ENCODE measurements at places on chromosomes 3 and 15.

- DNase-seq = peak; percentile 20
Observed at GRCh38 chr3:53730576-53730975, 115.6 kb downstream of the CHDH start.

GRCh38 chr15:89144491-89144890 lies 56.2 kb downstream of the ABHD2 start:
- no peak for DNase-seq

DNA sequence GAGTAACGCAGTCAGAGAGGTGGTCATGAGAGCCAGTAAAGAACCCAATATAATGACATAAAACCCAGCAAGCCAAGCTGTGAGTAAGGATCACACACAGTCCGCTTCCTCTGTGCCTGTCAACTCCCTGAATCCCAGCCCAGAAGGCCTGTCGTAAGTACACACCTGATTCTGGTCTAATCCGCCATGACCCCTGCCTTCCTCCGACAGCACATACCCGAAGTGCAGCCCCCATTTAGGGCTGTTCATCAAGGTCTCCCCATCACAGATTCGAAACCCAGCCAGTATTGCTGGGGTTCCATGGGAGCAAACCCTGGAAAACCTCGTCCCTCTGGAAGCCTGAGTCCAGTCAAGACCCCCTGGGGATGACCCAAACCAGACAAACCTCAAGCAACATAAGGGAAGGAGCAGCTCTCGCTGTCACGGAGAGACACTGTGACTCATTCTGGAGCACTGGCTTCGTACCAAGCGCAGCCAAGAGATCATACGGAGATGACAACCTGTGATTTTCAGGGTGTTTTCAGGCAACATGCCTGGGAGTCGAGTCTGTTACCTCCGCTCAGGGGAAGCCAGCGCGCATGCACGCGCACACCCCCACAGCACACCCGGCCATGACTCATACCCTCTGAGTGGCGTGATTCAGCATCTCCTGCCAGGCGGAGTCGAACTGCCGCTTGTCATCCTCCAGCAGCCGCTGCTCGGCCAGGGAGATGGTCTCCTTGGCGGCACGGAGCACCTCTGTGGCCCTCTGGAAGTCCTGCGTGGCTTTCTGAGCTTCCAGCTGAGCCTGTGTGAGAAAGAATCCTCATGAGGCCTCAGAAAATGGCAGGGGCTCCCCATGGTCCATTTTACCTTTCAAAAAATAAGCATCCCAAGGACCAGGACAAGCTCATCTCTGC lies 63.0 kb downstream of the SH3BP5 start:
- peak; percentile 91 for DNase-seq

GRCh38 chr3:37181756-37182155 lies 7.4 kb upstream of the LRRFIP2 start:
- no peak for DNase-seq

DNA sequence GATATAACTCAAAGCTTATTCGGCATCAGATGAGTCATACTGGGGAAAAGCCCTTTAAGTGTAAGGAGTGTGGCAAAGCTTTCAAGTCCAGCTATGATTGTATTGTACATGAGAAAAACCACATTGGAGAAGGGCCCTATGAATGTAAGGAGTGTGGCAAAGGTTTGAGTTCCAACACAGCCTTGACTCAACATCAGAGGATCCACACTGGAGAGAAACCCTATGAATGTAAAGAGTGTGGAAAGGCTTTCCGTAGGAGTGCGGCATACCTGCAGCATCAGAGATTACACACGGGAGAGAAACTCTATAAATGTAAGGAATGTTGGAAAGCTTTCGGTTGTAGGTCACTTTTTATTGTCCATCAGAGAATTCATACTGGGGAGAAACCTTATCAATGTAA lies 7.5 kb downstream of the ZNF621 start:
- DNase-seq = no peak

DNA sequence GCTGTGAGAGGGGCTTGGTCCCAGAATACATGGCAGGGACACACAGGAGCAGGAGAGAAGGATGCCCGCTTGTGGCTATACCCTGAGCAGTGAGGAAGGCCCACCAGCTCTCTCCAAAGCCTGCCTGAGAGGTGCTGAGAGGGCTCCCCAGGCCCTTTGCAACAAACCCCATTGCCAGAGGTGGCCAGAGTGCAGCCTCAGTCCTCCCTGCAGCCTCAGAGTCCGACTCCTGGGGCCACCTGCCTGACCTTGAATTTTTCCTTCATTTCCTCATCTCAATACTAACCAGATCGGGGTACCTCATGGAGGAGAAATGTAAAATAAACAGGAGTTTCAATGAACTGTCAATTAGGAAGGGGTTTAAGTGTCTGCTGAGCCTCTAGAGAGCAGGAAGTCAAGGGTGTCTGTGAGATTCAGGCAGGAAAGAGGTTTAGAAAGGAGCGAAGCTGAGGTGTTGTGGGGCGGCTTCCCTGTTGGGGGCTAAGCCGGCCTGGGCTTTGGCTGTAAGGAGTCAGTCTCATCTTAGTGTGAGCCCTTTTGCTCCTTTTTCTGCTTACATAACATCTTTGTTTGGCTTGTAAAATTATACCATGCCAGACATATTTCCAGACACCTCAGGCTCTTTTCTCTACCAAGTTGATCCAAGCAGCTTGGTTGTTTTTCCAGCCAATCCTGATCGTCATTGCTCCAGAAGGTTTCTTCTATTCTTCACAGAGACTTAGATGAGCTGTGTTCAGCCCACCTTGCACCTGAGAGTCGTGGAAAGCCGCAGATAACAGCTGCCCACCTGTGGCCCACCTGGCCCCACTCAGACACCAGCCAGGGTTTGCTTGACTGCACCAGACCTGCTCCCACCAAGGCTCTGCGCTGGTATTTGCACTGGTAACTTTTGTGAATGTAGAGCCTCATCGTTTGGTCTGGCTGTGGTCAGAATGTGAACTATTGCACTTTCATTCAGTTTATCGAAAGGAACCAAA lies 36.7 kb downstream of the CMTM7 start:
- no peak for DNase-seq

DNA sequence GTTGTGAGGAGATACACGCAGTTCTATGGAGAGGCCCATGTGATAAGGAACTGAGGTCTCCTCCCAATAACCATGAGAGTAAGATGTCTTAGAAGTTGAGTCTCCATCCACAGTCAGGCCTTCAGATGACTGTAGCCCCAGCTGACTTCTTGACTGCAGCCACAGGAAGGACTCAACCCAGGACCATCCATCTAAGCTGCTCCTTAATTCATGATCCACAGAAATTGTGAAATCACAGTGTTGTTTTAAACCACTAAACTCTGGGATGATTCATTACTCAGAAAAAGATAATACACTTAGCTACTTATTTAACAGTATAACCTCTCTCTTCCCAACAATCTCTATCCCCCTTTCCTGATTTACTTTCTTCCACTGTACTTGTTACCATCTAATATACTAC lies 173.3 kb downstream of the ALDH1A2 start:
- DNase-seq = no peak

DNA sequence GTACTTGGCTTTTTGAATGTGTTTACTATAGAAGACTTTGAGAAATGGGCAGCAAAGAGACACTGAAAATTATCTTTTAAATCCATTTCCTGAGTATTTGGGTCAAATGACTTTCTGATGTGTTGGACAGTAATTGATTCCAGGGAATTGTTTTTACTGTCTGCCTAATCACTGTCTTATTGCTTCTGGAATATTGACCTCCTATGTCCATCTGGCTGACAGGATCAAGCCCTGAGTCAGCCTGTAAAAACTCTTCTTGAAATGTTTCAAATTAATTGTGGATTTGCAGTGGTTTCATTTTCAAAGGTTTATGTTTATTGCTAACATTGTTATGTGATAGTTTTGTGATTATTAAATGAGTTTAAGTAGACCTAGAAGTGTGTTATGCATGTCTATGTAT lies 50.6 kb upstream of the MLF1 start:
- no peak for DNase-seq

DNA sequence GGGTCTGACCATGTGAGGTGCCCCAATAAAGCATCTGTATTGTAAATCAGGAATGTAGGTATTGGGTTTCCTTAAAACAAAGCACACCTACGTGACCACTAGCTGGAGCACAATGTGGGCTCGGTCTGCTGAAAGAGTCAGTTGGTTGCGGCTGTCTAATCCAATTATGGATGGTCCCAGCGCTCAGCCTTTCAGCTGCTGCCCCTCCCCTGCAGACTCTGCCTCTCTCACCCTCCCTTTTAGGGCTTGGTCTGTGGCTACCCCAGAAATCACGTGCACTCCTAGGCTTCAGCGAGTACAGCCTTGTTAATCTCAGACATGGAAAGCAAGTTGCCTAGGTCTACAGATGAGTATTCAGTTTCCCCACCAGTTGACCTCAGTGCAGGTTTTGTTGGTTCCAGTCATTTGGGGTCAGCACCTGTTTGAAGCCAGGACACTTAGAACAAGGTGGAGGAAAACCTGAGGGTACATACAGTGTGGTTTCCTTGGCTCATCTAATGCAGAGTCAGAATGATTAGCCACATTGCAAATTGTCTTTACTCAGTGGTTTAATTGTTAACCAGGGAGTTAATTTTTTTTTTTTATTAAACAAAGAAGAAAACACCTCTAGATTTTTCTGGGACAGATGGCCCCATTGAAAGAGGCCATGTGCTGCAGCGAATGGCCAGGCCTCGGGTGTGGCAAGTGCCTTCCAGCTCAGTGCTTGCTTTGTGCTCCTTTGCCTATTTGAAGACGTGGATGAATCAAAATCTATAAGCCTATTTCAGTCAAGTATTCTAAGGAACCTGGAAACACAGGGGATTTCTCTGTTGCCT lies 137.7 kb downstream of the IGF1R start:
- DNase-seq = no peak

DNA sequence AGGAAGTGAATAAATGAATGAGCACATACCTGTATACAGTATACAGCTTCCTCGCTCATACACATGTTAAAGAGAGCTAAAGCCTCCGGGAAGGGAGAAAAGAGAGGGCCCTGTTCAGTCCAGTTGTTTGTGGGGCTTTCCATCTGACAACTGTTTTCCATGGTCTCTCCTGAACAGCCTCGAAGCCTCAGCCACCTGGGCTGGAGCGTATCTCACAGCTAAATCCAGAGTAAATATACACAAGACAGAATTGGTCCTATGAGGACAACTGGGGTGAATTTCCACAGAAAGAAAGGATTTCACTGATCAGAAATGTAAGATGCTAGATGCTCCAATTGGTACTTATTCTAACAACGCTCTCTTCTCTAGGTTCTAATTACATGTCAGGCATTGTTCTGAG lies 103.5 kb downstream of the LIPC start:
- no peak for DNase-seq

DNA sequence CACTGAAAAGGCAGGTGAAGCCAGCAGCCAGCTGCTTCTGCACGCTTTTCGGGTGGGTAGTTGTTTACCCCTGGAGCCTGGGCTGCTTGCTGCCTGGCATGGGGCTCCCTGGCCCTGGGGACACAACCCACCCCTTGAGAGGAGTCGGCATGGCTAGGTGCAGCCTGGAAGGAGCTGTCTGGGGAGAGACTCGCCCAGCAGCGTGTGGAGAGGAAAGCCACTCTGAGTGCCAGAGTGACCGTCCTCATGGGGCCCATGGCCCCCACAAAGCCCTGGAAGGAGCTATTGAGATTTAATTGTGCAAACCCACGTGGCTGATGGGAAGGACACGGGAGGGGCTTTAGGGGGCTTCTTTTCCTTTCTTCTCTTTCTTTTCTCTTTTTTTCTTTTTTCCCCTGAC lies 137.5 kb downstream of the OPA1 start:
- no peak for DNase-seq

DNA sequence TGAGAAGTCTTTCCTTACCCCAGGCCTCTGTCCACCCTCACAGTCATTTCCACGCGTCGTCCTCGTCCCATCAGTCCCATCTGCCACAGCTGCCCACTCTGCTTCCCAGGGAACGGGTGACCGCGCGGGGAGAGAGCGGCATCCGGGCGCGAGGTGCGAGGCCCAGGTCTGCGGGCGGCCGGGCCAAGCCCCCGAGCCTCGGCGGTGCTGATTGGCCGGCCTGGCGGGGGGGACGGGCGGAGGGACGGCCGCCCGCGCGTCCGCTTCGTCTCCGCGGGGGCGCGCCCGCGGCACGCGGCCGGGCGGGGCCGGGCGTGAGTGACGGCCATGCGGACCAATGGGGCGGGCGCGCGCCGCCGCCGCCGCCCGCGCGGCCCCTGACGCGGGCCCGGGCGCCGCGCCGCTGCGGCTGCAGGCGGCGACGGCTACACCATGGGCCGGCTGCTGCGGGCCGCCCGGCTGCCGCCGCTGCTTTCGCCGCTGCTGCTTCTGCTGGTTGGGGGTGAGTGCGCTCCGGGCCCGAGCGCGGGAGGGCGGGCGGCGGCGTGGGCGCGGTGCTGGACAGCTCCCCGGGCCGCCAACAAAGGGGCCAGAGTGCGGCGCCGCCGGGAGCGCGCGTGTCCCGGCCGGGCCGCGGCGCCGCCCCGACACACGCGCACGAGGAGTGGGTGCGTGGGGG lies at the start of gene PODXL2:
TSS of gene PODXL2 (plus strand) at position 398 of the 679 bp plus-strand sequence. CDS start at position 433, 35 bp downstream.
- DNase-seq = no peak

GRCh38 chr15:39204031-39204430 lies 376.8 kb upstream of the THBS1 start:
- DNase-seq = no peak

DNA sequence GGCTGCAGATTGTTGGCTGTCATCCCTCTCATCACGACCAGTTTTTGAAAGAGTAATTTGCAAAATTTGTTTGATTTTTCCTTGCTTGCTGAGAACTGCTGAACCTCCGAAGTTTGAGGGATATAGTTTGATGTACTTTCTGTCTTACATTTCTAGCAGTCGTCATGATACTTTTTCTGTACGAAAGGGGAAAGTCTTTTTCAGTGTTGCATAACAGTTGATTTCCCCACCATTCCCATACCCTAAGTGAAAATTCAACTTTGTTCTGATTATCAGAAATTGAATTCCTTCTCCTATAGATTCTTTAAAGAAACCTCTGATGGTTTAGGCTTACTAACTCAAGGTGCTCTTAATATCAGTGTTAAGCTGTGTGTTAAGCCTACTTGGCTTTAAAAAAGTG lies 1.6 kb downstream of the PDE8A start:
- DNase-seq = no peak

GRCh38 chr3:55683666-55684270 lies 196.7 kb upstream of the WNT5A start:
- no peak for DNase-seq

DNA sequence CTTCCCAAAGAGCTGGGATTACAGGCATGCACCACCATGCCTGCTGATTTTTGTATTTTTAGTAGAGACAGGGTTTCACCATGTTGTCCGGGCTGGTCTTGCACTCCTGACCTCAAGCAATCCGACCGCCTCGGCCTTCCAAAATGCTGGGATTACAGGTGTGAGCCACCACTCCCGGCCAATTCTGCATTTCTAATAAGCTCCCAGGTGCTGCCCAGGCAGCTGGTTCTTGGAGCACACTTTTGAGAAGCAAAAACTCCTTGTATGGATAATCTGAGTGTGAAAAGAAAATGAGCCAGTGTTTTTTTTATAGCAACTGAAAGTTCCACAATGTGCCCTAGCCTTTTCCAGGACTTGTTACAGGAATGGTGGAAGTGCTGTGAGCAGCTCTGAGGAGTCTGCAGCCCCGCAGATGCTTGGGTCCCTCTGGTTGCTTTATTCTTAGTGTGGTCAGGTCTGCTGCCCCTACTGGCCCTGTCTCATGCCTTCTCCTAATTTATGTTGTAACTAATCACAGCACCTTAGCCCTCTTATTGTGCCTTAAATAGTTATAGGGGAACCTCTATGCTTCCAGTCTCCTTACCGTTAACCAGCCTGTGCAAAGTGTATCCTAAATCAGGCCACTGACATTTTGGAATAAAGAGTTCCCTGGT lies 13.5 kb upstream of the KCNAB1 start:
- DNase-seq = no peak
